ENCODE measurements at places on chromosomes 12 and 14.
A peak's percentile ranks its signal among the peaks of the same experiment; 100 is the strongest.

DNA sequence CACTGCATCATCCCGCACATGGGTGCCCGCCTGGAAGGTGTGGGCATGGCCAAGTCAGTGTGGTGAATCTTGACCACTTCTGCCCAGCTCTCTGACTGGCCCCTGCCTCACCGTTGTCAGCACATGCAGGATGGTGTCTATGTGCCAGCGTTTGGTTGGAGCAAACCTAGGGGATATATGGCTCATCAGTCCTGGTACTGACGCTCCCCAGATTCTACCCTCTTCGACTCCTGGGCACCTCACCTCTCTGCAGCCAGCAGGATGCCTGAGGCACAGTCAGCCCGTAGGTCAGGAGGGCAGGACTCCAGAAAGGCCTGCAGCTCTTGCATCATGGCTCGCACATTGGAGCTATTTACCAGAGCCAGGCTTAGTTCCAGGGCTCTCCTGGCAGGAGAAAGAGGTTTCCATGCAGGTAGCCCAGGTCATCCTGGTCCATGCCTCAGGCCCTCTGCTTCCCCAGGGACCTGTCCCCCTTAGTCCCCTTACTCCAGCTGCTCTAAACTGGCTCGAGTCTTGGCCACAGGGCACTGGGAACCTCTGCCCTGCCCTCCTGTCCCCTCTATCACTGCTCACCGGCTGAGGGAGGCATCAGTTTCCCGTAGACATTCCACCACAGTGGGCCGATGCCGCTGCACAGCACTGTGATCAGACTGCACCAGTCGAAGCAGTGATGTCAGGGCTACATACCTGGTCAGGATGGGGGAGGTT, 4.0 kb downstream of the AP1G2 start:
- no peak for DNase-seq

GRCh38 chr14:36068777-36069534, 107.6 kb downstream of the PTCSC3 start:
- DNase-seq, result no peak

DNA sequence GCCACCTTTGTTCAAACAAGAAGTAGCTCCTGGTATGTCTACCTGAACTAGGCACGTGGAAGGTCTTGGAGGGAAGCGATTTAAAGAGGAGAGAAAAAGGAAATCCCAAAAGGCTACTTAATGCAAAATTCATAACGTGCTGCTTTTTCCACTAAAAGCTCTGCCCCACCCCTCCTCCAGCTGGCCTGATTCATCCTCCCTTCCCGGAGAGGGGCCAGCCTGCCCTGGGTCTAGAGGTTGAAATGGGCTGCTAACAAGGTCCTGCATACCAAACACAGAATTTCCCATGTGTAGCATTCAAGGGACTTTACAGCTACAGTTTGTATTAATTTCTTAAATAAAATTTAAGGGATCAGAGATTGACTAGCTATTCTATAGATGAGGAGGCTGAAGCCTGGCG, 83.2 kb downstream of the KNTC1 start:
- no peak for DNase-seq

DNA sequence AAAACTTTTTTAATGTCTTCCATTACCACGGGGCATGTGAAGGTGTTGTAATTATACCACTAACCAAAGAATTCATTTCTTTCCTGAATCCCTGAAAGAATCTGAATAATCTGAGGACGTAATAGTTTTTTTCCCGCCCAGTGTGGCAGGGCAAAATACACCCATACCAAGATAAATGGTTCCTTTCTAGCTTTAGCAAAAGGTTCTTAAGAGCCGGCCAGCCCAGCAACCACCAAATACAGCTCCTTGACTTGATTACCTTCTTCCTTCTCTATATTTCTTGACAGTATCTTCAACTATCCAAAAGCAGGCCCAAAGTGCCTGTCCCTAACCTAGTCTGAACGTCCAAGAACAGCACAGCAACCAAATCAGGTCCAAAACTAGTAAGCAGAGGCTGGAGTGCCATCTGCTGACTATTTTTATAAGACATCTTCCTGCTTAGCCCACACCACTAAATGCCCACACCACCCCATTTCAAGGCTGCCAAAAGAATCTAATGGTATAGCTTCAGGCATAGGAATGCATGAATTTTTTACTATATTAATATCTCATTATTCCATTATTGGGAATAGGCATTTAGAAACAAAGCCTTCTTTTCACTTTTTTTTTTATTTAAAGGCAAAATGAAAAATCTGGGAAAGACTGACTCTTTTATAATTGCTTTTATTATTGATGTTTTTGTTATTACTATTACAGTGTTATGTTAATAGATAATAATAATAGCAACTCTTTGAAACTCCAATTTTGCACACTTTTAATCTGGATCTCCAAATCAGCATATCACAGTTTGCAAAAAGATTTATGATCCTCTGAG, 524.4 kb downstream of the MED13L start:
- peak; percentile 66 for DNase-seq

GRCh38 chr14:96307434-96307833, 51.4 kb downstream of the BDKRB1 start:
- no peak for DNase-seq

GRCh38 chr14:97902630-97903029, 1105.4 kb downstream of the VRK1 start:
- DNase-seq, result no peak

DNA sequence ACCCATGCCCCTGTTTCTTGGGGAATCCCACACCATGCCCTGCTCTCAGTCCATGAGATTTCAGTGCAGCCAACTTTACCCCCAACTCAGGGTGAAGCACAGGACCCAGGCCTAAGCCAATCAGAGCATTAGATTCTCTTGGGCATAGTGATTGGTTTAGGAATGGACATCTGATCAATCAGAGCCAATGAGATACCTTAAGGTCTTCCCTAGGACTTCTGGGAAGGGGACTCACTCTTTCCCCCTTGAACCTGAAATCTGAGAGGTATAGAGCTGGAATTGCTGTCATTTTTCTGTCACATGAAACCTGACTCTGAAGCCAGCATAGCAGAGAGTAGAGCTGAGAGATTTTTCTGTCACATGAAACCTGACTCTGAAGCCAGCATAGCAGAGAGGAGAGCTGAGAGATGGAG, 127.1 kb downstream of the ZFP36L1 start:
- DNase-seq, result no peak

- no peak for DNase-seq
These were observed 13.5 kb upstream of the METTL17 start for GRCh38 chr14:20976291-20976690.

GRCh38 chr12:52821826-52822660, 8.1 kb upstream of the KRT4 start:
- no peak for DNase-seq

- no peak for DNase-seq
These were observed 15.5 kb downstream of the PLEKHA5 start for GRCh38 chr12:19144985-19145384.

- no peak for DNase-seq
These were observed 45.2 kb upstream of the BAZ1A start for GRCh38 chr14:34920339-34920738.

DNA sequence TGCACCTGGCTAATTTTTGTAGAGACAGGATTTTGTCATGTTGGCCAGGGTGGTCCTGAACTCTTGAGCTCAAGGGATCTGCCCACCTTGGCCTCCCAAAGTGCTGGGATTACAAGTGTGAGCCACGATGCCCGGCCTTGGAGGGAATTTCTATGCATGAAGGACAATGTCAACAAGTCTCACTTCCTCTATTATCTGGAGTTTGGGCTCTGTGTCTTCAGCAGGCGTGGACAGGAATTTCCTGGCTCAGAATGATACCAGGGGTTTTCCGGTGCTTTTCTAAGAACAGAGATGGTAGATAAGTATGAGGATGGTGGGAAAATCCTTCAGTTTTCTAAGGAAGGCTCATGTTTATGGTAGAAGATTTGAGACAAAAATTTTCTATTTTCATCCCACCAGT, 75.0 kb upstream of the CCDC60 start:
- DNase-seq, result no peak

GRCh38 chr12:52615912-52616311, 2.4 kb downstream of the KRT73 start:
- DNase-seq, result no peak

DNA sequence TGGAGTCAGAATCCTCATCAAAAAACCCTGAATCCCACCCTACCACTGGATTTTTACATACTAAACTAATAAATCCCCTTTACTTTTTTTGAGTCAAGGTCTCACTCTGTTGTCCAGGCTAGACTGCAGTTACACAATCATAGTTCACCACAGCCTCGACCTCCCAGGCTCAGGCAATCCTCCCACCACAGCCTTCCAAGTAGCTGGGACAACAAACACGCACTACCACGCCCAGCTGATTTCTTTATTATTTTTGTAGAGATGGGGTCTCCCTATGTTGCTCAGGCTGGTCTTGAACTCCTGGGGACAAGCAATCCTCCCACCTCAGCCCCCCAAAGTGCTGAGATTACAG, 24.3 kb downstream of the SPTSSA start:
- DNase-seq, result no peak

- DNase-seq, result no peak
These were observed 50.2 kb upstream of the SMCO2 start for GRCh38 chr12:27396216-27396815.

DNA sequence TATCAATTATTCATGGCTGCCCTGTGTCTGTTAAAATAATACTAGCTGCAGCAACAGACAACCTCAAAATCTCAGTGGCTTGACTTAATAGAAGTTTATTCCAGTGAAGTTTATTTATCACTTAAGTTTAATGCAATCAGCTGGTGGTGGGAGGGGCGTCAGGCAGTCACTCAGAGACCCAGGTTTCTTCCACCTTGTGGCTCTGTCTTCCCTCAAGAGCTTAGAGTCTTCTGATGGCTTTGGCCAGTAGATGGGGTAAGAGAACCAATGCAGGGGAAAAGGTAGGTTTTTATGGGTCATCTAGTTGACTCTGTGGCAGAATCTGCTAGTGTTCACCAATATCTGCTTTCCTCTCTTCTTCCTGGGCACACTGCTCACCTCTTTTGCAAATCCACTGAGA, 668.9 kb downstream of the AACS start:
- DNase-seq, result no peak

DNA sequence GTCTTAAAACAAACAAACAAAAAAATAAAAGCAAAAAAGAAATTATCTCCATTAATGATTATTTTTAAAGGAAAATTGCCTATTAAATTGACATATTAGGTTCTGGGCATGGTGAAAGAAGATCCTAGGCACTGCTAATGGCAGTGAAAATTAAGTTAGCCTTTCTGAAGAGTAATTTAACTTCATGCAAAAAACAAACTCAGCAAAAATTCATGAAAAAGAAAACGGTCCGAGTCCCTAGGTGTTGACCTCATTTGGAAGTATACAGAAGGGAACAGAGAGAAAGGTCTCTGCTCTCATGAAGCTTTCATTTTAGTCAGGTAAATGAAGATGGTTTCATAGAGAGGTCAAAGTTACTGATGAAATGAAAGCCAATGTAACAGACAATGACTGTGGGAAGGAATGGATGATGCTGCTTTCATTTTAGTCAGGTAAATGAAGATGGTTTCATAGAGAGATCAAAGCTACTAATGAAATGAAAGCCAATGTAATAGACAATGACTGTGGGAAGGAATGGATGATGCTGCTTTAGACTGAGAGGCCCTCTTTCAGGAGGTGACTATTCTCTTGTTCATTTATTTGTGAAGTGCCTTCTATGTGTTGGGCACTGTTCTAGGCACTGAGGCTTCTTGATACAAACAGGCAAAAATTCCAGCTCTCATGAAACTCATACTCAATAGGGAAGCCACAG, 50.1 kb downstream of the OVCH1 start:
- DNase-seq, result no peak

GRCh38 chr12:114344831-114345230, 61.1 kb downstream of the TBX5 start:
- no peak for DNase-seq

GRCh38 chr12:56229082-56229481, 769 bp upstream of the SLC39A5 start:
- DNase-seq, result no peak

- no peak for DNase-seq
These were observed 1.6 kb downstream of the CEP170B start for GRCh38 chr14:104866451-104867370.

- peak; percentile 84 for DNase-seq
These were observed 38.4 kb downstream of the ACACB start for GRCh38 chr12:109154451-109155438.

- no peak for DNase-seq
These were observed 28.2 kb upstream of the CPSF6 start for GRCh38 chr12:69211160-69211559.

- no peak for DNase-seq
These were observed 62.9 kb downstream of the DPF3 start for GRCh38 chr14:72830786-72831594.

DNA sequence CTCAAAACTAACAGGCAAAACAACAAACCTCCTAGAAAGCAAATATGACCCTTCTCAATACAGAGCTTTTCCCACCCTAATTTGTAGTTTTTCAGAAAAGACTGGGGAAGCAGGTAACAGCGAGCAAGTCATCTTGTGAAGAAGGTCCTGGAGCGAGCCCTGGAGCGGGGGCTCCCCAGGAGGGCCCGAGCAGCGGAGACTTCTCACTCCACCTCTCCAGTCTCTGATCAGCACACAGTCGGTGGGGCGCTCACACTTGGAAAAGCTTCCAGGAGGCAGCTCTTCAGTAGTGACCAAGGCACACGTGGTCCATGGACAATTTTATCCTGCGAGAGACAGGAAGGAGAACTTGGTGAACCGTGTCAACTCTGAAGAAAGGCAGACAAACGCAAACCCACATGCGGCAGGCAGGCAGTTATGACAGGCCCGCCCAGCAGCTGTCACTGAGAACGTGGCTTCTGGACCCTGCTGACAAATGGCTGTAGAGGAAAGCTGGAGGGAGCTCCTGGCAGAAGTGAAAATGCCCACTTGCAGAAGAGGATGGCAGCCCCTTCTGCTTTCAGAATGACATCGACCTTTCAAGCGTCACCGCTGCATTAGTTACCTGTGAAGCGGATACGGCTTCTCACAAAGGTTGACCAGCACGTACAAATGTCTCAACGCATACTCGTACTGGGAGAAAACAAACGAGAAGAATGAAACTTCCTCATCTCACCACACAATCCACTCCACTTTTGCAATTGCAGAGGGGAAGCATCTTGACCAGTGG, 44.2 kb downstream of the LGMN start:
- no peak for DNase-seq

GRCh38 chr12:113081873-113082272, 25.3 kb downstream of the DTX1 start:
- no peak for DNase-seq

DNA sequence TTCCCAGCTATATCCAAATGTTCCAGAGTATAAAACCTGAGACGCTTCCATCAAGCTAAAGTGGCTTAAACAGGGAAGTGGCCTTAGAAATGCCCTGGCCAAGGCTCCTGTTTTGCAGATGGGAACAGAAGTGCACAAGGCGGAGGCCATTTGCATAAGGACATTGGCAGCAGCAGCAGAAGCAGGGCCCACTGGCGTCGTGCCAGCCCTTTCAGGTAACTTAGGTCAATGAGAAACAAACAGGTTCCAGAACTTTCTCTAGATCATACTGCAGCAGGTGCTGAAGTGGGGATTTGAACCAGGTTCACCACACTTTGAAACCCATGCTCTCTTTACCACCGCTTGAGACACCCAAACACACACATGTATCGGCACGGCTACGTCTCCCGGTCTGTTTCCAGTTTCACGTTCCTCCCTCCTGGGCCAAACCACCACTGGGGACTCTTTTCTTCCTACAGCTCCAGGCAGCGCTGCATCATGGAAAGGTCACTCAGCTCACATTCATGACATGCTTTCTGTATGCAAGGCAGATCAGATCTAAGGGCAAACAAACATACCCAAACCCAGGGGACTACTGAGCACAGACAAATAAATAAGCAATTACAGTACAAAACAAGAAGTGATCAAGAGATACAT, 46.0 kb upstream of the PLEKHG6 start:
- DNase-seq, result no peak

Measured in BE2C (cell line).